Astrocyte (in vitro differentiated cells and primary cell): ENCODE measurements at places on chromosomes 7 and 10.

DNA sequence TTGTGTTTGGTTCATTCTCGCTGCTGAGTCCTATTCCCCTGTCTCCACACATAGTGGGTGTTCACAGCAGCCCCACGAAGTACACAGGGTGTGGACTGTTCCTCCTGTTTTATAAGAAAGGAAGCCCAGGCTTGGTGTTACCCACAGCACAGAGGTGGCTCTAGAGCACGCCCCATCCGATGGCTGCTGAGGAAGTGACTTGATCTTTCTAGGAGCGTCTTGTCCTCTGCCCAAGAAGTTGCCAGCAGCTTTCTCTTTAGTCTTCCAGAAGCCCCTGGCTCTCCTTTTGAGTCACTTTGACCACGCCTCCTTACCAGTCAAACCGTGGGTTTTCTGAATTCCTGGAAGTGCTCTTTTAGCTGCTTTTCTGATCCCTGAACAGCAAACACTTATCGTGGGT, 94.0 kb downstream of the GRK5 start:
- no peak for DNase-seq

DNA sequence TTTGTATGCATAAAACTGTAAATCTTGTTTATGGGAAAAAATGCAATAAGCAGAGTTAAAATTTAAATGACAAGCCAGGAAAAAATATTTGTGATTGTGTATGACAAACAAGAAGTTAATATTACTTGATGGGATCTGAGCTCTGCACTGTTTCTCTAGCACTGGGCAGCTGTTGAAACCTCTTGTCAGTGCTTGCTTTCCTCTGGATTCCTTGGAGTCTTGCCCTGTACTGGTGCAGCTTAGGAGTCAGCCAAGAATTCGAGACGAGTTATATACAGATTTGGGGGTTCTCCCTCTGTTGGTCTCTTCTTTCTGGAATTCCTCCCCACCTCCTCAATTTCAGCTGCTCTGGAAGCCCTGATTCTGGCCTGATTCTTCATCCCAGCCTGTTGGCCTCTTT, 24.3 kb upstream of the OPN4 start:
- DNase-seq, result no peak

DNA sequence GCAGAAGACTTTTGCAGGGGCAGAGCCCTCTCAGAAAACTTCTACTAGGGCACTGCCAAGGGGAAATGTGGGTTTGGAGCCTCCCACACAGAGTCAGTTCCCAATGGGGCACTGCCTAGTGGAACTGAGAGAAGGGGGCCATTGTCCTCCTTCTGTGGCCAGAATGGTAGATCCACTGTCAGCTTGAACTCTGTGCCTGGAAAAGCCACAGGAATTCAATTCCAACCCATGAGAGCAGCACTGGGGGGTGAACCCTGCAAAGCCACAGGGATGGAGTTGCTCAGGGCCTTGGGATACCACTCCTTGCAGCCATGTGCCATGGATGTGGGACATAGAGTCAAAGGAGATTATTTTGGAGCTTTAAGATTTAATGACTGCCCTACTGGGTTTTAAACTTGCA, 262.2 kb upstream of the SEMA3C start:
- DNase-seq, result no peak

DNA sequence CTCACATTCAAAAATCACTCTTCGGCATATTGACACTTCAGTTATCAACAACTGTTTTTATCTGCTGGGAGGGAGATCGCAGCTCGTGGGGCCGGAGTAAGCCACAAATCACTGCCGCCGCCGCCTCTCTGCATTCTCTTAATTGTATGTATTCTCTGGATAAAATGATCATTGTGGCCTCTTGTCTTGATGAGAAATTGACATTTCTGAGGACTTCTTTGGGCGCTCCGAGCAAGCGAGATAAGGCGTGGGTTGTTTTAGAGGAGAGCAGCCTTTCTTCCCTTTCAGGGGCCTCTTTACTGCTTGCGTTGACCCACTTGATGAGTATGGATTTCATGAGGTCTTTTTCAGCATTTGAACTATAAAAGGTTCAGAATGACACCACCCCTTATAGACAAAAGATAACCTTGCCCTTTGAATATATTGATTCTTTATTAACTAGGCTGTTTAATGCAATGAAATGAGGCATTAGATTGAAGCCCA, 130.6 kb downstream of the EBF3 start:
- DNase-seq, result no peak

GRCh38 chr7:21962677-21963076, 17.0 kb upstream of the CDCA7L start:
- DNase-seq, result no peak

- DNase-seq, result no peak
These were observed at the start of gene POU6F2 for GRCh38 chr7:38977685-38978084. Gene POU6F2, plus strand, starts transcription at chr7:38977909. Its CDS starts 45 bp downstream, at chr7:38977954.

- DNase-seq, result no peak
These were observed 99.9 kb downstream of the PRKAG2 start for GRCh38 chr7:151776876-151777494.

GRCh38 chr10:83678850-83679249, 460.5 kb upstream of the GHITM start:
- no peak for DNase-seq

DNA sequence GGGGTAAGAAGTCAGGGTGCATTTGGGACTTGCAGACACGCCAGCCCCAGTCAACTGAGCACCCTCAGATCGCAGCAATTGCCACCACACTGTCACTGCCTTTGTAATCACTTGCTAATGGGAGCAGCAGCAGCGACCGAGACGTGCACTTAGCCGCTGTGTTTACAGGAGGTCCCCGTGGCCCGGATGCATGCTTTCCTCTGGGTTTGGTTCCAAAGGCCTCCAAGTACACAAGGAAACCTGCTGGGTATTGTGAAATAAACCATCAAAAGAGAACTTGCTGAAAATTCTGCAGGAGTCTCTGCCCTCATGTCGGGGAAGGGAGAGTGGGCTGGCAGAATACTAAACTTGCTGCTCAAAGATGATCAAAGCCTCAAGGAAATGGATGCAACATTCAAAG, 341.7 kb downstream of the DNAJB6 start:
- no peak for DNase-seq

DNA sequence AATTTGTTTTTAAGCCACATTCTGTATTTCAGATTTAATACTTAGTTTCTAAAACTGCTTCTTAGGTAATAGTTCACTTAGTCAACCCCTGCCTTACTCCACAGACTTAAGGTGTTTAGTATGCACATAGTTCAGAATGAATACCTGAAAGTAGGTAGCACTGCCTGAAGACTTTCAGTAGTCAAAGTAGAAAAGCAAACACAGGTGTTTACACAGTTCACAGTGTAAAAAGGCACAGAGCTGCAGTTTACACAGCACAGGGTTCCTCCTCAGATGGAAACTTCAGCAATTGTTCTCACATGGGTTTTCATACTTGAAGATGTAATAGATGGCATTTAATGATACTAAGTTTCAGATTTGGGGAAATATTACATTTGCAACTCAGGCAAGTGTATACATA, 3.1 kb upstream of the PKD1L1 start:
- DNase-seq, result no peak

- DNase-seq, result no peak
These were observed 34.9 kb upstream of the CALD1 start for GRCh38 chr7:134744569-134744968.

DNA sequence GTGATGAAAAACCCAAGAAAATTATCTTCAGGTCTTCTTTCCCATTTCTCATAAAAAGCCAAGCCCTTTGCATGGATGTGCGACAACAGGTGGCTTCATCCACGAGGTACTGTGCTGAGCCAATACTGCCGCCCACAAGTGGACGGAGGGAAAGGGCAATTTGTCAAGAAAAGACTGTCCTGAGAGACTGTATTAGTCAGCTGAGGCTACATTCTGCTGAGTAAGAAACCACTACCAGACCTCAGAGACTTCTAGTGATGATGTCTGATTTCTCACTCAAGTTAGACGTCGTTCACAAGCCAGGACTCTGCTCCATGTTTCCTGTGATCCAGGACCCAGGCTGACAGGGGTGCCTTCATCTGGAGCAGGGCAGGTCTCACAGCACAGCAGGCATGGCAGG, 171.5 kb upstream of the CDCA7L start:
- DNase-seq, result no peak

DNA sequence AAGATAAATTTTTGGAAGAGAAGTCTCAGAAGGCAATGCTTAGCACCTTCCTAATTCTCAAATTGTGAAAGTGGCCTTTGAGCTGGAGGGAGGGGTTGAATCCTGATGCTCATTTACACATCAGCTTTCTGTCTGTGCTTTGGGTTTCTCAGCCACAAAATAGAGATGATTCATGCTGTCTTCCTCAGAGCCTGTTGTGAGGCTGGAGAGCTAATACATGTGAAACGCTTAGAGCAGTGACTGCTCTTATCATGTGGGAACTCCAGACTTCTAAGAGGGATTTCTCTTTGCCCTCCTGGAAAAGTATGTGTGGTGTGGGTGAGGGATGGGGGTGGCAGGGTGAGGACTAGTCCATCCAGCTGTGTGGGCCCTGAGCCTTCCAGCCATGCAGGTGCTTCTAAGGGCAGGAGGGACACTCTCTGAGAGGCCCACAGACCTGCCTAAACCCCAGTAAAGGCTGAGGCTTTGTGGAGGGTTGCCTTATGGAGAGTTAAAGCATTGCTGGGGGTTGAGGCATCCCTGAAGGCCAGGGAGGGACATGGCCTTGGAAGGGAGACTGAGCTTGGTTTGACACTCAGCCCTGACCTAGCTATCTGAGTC, 4.8 kb upstream of the EVX1 start:
- peak; percentile 6 for DNase-seq

GRCh38 chr10:80442879-80443278, 11.2 kb upstream of the TSPAN14 start:
- DNase-seq, result no peak

DNA sequence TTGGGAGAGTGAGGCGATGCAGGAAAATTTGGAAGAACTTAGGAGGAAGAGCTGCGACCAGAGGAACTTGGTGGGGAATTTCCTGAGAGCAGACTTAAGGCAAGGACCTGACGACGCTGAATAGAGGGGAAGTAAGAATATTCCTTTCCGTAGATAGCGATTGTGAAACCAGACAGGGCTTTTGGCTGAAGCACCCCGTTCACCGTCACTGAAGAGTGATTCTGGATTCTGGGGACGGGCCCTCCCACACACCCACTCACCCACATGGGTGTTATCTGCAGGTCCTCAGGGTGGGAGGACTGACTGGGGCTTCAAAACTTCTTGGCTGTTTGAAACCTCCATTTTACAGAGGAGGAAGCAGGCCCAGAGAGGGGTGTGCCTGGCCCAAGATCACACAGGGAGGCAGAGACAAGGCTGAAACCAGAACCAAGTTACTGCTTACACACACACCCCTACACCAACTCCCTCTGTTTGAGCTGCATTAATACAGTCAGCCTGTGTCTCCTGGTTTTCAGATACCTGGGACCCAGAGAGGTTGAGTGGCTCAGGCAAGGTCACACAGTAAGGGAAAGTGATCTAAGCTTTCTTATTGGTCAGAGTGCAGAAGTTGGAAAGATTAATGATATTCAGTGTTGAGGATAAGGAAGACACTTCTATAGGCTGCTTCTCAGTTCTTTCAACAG, 37.2 kb upstream of the CDH23 start:
- DNase-seq, result no peak

DNA sequence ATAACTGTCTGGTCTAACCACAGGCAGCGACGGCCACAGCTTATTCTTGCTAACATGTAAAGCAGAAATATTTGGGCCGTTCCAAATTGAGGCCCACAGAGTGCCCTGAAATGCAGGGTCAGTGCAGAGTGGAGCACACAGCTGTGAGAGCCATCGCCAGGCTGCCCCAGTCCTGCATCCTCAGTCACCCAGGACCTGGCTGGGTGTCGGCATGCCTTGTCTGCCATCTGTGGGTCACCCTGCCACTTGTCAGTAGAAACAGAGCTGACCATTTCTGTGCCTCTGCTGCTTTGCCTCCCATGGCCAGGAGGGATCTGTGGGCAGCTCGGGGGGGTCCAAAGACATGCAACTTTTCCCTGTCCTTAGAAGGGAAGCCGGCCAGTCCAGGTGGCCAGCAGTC, 57.3 kb upstream of the BTBD16 start:
- no peak for DNase-seq

DNA sequence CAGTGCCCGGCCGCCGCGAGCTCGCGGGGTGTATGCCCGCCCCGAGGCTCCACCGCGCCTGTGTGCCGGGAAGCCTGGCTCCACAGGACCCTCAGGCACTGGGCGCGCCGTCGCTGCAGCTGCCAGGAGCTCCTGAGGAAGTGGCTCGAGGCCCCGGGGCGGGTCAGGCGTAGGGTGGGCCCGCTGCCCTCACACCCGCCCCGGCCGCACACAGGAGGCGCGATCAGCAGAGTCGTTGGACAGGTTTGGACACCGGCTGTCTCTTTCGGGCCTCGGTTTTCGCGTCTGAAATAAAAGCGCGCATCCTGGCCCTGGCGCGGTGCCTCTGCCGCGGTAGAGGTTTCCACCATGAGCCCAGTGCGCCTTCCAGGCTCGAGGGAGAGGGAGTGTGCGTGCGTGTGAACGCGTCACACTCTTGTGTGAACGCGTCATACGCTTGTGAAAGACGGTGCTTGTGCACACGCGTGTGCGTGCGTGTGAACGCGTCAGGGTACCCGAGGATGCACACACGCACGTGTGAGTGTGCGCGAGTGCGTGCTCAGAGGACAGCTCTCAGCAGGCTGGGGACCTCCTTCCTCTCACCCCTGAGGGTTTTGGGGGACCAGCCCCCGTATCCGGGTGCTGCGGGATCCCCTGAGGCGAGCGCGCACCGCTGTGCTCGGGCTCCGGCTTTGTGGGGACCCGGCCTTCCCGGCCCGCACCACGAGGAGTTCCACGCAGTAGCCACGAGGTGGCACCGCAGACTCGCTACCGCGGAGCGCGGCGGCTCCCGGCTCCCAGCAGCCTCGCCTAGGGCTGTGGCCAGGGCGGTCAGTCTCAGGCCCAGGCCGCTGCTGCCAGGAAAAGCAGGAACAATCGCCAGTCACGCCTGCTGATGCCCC, 83.8 kb downstream of the BMS1 start:
- peak; percentile 47 for DNase-seq

DNA sequence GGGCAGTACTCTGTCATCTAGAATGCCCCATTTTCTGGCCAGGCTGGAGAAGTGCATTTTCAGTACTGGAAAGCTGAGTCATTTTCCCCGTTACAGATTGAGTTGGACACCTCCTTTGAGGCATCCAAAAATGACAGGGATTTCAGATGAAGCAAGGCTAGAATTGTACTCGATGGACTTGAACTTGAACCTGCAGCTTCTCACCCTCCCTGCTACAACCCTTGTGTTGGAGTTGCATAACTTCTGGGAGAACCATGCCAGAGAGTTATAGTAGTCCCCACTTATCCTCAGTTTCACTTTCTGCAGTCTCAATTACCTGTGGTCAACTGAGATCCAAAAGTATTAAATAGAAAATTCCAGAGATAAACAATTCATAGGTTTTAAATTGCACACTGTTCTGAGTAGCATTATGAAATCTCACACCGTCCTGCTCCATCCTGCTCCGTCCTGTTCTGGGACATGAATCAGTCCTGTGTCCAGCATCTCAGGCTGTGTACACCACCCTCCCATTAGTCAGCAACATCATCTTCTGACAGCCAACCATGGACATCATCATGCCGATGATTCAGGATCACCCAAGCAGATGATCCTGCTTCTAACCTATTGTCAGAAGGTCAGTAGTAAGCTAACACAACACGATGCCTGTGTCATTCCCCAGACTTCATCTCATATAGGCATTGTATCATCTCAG, 363.7 kb downstream of the DPP6 start:
- DNase-seq, result no peak
